Tibial nerve (tissue), 4 donors: ENCODE measurements at places on chromosomes 6 and 20.

DNA sequence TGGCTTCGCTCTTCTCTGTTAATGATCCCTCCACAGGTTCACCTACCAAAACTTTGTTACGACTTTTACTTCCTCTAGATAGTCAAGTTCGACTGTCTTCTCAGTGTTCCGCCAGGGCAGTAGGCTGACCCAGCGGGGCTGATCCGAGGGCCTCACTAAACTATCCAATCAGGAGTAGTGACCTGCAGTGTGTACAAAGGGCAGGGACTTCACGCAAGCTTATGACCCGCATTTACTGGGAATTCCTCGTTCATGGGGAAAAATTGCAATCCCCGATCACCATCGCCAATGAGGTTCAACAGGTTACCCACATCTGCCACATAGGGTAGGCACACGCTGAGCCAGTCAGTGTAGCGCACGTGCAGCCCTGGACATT is 771.4 kb upstream of the DEFB115 start:
- no peak for DNase-seq

GRCh38 chr6:96947055-96947454 is 22.5 kb downstream of the KLHL32 start:
- no peak for DNase-seq

- DNase-seq, result no peak
Measured at GRCh38 chr6:166277018-166277417, 31.2 kb downstream of the PRR18 start.

GRCh38 chr20:48824830-48825565 is 2.8 kb downstream of the PREX1 start:
- no peak for DNase-seq

GRCh38 chr6:63352544-63353285 is 32.9 kb upstream of the LGSN start:
- DNase-seq, result no peak

- DNase-seq, result no peak
Measured at GRCh38 chr6:37141281-37142049, 28.5 kb upstream of the PIM1 start.

DNA sequence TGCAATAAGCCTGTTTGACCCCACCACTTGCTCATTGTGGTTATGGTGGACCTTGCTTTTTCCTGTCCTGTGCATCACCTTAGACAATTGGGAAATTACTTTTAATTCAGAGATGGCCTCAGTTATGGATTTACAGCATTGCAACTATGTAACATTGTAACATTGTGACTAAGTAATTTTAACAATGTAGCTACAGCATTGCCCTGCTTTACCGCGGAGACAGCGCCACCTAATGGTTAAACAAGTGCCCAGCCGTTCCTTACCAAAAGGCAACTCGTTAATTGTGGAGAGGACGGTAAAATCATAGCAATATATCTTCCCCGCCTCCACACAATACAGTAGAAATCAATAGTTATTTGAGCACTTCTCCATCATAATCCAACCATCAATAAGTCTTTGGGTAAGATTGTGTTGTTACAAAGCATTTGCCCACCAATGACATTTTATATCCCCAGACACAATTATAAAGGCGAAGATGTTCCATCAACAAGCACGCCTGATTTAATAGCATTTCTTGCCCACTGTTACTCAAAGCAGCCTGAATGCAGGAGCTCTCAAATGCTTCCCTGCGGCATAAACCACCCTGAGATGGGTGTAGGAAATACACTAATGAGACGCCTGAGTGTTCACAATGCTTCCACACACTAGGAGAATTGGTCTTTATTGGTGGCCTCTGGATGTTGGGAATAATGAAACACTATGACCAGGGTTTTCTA is 93.7 kb downstream of the PROKR2 start:
- DNase-seq, result peak; percentile 20

GRCh38 chr20:35404614-35405259 is 7.0 kb downstream of the UQCC1 start:
- no peak for DNase-seq

DNA sequence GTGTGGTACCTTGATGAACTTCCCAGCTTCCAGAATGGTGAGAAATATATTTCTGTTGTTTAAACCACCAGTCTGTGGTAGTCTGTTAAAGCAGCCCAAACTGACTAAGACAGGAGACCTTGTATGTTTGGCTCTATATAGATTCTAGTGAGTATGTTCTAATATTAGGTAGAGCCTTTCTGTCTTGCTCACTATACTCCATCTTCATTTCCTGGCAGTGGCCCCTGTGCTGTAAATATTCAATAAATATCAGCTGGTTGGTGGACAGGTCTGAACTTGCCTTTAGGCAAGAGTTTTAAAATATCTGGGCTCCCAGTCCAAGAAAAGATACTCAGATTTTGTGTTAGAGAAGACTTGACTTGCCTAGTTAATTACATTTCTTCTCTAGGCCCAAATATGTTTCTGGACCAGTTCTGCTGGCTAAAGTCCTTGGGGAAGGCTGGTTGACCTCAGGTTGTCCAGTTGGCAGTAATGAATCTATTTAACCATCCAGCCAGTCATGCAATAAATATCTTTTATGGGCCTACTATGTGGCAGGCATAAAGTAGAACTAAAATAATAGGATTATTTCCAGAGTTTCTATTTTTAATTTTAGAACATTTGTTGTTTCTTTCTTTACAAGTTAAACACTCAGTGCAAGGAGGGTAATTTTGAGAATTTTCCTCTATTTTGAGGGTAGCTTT is 22.3 kb downstream of the PPP1R14C start:
- DNase-seq, result no peak

GRCh38 chr20:35200267-35200666 is 26.2 kb upstream of the MMP24 start:
- DNase-seq, result no peak

- DNase-seq, result no peak
Measured at GRCh38 chr20:56932575-56933330, 303.6 kb downstream of the TFAP2C start.

GRCh38 chr20:63116412-63117106 is 99.4 kb downstream of the YTHDF1 start:
- DNase-seq, result no peak

- DNase-seq, result no peak
Measured at GRCh38 chr20:653590-654416, 803 bp upstream of the SRXN1 start.
